Stimulated activated CD4-positive, alpha-beta T cell treated with anti-CD3 and anti-CD28 coated beads, TNF-alpha, amount 100 ng/mL, for 48 hours (primary cell): ENCODE measurements at places on chromosomes 2 and 18.

GRCh38 chr2:175567435-175568061 is 386.0 kb upstream of the ATP5MC3 start:
- no peak for DNase-seq

- DNase-seq: no peak
Observed at GRCh38 chr2:201990069-201990468, 43.6 kb upstream of the FZD7 start.

- DNase-seq: no peak
Observed at GRCh38 chr18:23225503-23225902, 90.2 kb downstream of the CABLES1 start.

DNA sequence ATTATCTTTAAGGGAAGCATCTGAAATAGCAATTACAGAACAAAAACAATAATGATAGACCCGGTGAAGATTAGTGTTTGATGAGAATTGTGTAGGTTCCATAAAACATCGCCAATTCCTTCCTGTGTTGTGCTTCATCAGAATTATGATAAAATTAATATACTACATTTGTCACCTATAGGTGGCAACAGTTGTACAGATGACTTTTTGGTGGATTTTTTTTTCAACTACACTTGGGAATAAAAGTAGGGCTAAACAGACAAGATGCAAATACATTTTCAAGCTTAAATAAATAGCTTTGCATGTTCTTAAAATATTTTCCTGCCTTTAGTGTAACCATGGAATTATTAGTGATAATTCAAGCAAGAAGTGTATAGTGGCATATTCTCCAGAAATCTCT is 7.0 kb upstream of the LYPD1 start:
- no peak for DNase-seq

DNA sequence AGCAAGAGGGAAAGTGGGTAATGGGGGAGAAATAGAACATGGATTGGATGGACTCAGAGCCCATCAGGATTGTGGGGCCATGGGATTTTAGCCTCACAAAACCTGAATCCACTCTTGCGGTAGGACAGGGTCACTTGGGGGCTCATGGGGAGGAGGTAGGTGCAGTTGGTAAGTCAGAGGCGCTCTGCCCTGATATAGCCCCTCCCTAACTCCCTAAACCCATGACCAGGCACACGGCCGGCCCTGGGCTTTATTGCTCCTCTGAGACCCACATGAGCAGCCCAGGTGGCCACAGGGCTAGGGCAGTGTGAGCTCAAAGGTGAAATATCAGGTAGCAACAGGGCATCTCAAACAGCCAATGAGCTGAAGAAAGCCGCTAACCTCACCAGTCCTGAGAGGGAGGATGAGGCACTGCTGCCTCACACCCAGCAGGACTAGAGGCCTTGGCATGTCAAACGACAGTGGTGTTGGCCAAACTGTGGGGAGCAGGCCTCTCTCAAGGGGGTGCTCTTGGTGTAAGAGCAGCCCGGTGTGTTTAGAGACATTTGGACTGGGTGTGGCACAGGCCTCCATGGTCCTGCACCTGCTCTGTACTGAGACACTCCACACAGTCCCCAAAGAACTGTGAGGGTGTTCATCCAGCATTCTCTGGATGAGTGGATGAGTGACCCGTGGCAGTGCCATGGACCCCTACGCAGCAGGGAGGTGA is 90.8 kb upstream of the HS6ST1 start:
- DNase-seq: no peak

DNA sequence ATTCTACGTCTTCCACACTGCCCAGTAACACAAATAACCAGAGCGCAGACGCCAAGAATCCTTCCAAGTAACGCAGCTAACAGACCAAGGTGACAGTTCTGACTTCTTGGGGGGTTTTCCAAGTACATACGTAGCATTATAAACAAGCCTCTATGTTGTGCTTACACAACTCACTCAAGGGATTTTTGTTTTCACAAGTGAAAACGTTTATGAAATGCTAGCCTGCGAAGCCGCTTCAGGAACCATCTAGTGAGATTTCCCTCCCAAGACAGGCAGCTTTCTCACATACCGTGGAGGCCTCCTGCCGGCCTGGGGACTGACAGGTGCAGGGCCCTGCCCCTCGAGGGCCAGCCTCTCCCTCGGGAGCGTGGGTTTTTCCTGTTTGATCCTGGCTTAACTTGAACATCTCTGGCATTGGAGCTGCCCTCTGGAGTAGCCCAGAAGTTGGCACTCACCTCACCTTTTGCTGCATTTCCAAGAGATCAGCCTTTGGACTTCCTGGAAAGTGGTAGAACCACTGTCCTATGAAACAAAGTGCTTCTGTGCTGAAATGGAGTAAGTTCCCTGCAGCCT is 151.1 kb downstream of the MBP start:
- no peak for DNase-seq

DNA sequence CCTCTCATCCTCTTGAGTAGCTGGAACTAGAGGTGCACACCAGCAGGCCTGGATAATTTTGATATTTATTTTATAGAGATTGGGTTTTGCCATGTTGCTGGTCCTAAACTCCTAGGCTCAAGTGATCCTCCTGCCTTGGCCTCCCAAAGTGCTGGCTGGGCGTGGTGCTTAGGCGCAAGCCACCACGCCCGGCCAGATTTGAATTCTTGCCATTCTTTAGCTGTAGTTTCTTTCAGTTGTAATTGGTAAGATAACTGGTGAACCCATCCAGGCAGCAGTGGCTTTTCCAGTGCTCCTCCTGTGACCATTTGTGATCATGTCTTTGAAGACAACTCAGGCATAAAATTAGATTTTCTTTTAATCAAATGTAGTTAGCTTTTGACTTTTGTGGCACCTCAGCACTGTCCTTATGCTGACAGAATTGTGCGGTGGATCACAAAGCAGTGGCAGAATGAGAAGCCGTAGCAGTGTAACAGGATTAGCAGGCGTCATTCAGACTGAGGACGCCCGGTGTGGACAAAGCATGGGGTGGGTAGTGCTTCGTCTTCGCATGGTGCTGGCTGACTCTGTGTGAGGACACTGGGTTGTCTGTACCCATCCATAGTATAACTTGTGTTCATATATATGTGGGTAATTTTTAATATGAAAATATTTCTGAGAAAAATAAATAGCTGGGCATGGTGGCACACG is 30.0 kb upstream of the TOGARAM2 start:
- DNase-seq: no peak

DNA sequence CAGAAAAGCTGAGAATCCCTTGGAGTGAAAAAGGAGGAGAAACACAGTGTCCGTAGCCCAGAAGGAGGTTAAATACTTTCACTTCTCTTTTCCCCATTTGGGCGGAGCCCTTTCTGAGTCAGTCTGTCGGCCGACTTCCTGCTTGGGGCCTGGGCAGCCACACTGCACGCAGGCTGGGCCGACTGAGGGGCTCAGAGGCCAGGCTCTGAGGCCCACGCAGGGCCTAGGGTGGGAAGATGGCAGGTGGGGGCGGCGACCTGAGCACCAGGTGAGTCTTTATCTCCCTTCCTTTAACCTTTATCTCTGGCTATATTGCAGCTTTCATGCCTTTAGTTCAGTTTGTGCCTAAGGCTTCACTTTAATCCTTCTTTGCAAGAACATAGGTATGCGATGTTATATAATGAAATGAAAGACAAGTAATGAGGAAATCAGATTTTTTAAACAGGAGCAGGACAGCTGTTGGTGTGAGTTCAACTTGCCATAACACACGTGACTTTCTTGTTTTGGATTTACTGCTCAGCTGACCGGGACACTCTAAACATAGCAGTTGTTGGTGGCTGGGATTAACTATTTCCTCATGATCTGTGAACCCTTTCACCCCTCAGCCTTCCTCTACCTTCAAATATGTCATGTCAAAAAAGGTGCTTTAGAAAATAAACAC is at the start of gene SP100:
SP100 (plus strand) TSS at position 141 of the 661 bp plus-strand sequence; CDS start at position 237, 96 bp downstream.
- peak; percentile 63 for DNase-seq

DNA sequence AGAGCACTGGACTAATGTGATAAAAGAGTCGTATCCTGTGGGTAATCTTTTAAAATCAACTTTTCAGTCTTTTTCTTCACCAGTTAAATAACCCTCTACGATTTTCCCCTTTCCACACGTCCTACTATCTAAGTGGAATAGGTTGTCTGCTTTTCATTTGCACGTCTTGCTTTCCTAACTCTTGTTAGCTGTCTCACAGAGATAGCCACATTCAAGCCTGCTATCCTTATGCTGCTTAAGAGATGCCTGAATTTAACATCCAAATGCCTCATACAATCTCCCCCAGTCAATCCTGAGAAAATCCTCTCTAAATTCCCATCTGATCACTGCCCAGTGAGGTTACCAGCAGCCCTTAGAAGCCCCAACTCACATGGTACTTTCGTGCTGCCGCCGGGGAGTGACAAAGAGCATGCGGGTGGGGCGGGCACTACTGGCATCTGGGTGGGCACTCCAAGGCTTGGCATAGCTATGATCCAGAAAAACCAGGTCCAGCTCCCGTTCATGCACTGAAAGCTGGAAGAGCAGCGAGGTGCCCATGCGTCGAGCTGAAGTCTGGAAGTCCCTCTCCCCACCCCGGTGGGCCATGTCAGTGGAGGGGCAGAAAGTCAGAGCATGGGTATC is 1.5 kb downstream of the KANSL3 start:
- no peak for DNase-seq

DNA sequence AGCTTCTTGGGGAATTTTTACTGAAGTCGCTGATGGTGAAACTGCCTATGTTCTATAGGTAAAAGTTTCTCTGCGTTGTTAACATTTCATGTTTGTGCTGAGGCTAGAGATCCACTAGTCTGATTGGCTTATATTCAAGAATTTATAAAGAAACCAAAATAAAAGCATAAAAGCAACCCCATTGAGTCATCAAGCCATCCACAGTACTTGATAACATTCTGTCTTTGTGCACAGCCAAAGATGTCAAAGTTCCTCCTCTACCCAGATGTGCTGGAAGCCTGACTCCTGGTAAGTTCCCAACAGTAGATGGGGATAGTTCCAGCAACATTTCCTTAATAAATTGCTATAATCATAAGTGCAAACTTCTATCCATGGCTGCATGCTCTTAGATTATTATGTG is 107.8 kb downstream of the TANC1 start:
- no peak for DNase-seq

DNA sequence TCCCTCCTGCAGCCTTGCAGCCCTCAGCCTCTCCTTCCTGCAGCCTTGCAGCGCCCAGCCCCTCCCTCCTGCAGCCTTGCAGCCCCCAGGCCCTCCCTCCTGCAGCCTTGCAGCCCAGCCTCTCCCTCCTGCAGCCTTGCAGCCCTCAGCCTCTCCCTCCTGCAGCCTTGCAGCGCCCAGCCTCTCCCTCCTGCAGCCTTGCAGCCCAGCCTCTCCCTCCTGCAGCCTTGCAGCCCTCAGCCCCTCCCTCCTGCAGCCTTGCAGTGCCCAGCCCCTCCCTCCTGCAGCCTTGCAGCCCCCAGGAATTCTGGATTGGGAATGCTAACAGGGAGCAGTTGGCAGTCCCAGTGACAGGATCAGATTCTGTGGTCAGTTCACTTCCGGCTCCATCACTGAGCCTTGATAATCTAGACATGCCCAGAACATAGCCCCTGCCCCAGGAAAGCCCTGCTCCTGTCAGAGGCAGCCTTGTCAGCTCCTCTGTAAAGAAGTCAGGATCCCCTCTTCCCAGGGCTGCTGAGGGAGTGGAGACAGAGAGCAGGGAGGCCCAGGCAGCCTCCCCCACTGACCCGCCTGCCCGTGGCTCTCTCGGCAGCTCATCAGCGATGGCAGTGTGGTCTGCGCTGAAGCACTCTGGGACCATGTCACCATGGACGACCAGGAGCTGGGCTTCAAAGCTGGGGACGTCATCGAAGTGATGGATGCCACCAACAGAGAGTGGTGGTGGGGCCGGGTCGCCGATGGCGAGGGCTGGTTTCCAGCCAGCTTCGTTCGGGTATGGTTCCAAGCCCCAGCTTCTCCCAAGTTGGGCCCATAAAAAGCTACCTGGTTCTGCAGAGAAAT is 54.8 kb downstream of the FAM168B start:
- no peak for DNase-seq

GRCh38 chr18:49717617-49718016 is 95.7 kb downstream of the ACAA2 start:
- no peak for DNase-seq

DNA sequence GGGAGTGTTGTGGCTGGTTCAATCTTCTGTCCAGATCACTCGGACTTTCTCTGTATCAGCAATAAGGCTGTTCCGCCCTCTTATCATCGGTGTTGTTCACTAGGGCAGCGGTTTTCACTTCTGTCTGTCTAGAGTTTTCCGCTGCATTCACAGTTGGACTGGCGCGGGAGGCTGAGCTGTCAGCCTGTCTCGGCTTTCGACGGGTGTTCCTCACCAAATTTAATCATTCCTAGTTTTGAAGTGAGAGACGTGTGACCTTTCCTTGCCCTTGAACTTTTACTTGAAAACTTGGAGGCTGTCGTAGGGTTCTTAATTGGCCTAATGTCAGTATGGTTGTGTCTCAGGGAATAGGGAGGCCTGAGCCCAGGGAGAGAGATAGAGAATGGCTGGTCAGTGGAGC is 108.3 kb downstream of the NFATC1 start:
- DNase-seq: no peak

- no peak for DNase-seq
Observed at GRCh38 chr2:63015389-63015788, 35.2 kb upstream of the OTX1 start.

DNA sequence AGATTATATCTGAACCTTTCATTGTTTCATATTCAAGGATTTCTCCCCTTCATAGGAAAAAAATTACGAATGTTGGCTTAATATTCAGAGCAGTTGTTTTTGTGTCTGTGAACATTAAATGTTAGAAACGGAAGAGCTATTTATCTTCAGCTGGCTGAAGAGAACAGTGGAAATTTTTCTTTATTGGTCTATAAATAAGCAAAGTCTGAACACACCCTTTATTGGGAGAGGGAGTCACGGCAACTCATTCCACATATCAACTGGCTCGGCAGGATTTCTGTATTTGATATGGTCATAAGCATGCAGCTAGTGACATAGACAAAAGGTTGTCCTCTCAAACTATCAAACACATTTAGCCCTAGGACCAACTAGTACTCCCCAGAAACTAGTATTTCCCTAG is 468.4 kb upstream of the HNRNPA3 start:
- DNase-seq: no peak

GRCh38 chr2:96523659-96524481 is 12.7 kb upstream of the ARID5A start:
- no peak for DNase-seq

GRCh38 chr2:168075446-168075845 is 171.9 kb downstream of the STK39 start:
- no peak for DNase-seq

GRCh38 chr18:76821356-76821874 is 942 bp upstream of the ZNF236 start:
- no peak for DNase-seq

DNA sequence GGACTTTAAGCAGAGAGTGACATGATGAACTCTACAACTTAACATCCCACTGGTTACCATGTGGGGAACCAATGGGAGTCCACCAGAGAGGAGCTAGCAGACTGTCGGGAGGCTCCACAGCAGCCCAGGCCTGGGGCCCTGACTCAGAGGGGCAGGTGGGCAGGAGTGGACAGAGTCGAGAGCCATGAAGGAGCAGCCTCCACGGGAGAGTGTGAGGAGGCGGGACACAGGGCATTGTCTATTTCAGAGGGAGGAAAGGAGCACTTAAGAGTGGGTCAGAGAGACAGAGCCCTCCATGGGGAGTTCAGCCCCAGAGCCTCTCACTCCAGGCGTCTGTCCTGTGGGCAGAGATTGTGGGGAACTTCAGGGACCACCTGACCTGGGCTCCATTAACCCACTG is 118.7 kb downstream of the CYP26B1 start:
- DNase-seq: no peak

- DNase-seq: no peak
Observed at GRCh38 chr2:40394597-40394996, 57.3 kb downstream of the SLC8A1 start.

GRCh38 chr2:44169155-44169898 is 652 bp downstream of the PPM1B start:
- DNase-seq: peak; percentile 20
